Activated CD4-positive, alpha-beta T cell treated with anti-CD3 and anti-CD28 coated beads, Interleukin-2, amount 50 U/mL, for 24 hours (primary cell): ENCODE measurements at places on chromosomes 1 and 21.
A peak's percentile ranks its signal among the peaks of the same experiment; 100 is the strongest.

GRCh38 chr1:27253596-27253995 is 19.2 kb downstream of the WDTC1 start:
- no peak for DNase-seq

GRCh38 chr1:208165659-208166058 is 78.5 kb downstream of the PLXNA2 start:
- DNase-seq = no peak

DNA sequence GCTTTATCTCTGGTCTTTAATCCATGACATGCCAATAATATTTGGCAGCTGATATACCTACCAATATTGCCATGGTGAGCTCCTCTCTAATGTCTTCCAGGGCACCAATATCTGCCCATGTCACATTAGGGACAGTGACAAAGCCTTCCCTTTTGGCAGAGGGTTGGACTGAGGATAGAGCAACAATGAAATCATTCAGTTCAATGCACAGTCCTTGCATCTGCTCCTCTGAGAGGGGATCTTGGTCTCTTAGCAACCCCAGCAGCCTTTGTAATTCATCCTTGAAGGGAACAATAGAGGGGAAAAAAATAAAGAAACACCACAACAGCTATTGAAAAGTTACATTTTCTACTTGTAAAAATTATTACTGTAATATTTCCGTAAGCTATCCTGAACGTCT is 42.3 kb downstream of the NVL start:
- no peak for DNase-seq

- DNase-seq = peak; percentile 60
Measured at GRCh38 chr1:179081687-179082332, at the start of gene TOR3A. TSS of gene TOR3A (plus strand) at chr1:179082070. CDS start at chr1:179082129, 59 bp downstream.

DNA sequence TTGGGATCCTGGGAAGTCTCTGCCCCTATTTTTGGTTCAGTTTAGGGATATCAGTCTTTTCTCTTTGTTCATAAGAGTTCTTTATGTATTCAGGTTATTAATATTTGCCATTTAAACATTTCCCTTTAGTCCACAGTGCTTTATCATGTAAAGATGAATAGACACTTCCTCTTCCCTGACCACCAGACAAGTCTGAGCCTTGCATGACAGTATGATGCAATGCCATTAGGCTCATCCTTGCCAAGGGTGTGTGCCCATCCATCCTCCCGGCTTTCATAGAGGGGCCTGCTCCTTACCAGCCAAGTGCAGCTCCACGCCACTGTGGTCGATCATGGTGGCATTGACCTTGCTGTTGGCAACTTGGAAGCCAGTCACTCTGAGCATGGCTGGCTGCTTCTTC is 52.1 kb downstream of the ZSCAN20 start:
- DNase-seq = no peak

DNA sequence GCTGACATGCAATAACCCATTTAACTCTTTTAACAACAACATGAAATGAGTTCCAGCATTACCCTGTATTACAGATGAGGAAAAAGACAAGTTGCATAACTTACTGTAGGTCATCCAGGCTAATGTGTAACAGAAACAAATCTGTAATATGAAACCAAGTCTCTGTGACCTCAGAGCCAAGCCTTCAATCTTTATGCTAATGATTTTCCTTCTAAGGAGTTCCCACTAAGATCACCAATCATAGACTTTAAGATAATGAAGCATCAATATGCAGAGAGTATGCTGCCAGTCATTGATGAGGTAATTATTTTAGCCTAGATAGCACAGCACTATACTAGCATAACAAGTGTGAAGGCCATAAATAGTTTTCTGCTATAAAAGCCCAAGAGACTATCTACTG is 35.6 kb upstream of the RNPC3 start:
- no peak for DNase-seq

DNA sequence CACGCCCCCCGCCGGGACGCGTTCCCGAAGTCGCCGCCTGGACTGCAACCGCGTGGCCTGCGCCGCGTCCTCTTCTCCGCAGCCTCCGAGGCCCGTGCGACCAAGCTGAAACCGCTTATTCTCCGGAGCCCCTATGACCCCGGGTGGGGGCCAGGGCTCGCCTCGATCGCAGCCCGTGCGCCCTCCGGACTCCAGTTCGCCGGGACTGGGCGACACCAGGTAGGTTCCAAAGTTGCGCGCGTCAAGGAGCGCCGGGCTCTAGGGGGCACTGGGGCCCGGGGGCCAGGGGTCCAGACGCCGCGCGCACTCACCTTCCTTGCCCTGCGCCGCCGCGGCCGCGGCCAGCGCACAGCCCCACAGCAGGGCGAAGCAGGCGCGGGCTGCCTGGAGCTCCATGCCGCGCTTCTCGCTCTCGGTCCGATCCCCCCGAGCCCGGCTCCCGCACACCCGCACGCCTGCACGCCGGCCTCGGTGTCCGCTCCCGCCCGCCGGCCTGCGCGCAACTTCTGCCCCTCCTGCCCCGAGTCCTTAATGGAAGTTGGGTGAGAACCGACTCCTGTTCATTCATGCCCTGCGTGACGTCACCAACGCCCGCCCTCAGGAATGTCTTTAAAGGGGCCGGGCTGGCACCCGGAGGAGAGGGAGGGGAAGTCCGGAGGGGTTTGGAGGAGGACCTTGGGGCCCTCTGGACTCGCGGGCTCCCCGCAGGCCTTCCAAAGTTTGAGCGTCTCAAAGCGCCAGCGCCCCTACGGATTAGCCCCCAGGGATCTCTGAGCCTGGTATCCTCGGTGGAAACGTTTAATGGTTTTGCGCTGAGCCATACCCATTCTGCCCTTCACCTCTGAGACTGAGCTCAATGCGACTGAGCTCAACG is at the start of gene EPHA2:
Gene EPHA2 (minus strand): TSS at position 533 of the 874 bp plus-strand sequence. CDS start 137 bp downstream, at position 396.
- DNase-seq = no peak
